ENCODE measurements at places on chromosomes 12 and 14. TPM values are rescaled to one million over a fixed set of nuclear protein-coding genes. Genes with fewer than 3 reads are reported as not detected.

DNA sequence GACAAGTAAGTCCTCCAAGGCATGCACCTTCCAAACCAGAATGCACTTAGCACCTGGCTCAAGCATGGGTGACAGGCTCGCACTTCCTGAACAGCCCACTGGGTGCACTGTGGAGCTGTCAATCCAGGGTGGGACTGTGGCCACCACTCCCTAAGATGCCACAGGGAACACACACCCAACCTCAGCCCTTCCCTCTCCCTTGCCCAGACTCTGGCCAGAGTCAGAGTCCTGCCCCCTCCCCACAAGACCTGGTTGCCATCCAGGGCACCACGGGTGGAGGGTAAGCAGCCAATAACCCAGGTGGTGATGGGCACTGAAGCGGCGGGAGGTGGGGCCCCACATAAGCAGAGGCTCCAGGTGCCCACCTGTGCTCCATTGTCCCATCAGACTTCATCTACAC is 160.6 kb downstream of the MYRFL start:
- no peaks in the 10 kb centered on the region for H3K4me1 ChIP-seq
- DNase-seq = no peak
- H3K36me3 ChIP-seq = no peaks in the 10 kb centered on the region
- H3K27me3 ChIP-seq = no peaks in the 10 kb centered on the region

DNA sequence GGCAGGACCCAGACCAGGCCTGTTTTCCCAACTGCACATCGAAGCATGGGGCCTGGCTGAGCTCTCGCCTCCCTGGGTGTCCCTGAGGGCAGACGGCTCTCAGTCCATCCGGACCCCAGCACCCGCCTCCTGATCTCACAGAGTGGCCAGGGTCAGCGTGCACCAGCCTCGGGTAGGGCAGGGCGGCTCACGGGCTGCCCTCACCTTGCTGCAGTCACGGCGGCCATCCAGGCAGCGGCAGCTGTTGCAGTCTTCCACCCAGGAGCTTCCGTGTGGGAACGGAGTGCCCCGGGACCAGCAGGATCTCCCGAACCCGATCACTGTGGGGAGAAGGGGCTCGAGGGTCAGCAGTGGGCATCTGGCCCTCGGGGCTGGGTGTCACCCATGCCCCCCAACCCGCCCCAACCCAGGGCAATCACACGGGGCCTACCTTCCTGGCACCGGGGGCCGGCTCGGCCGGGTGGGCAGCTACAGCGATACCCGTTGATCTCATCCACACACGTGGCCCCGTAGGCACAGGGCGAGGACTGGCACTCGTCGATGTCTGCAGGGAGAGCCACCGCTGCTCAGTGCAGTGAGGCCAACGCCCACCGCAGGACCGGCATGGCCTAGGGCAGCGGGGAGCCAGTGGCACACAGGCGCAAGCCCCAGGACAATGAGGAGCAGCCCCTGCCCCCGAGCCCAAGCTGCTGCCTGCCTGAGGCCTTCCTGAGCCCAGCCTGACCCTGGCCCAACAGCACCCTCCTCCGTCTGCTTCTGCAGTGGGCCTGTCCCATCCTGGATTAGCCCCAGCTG is 22.2 kb downstream of the JAG2 start:
- H3K36me3 ChIP-seq = no peaks in the 10 kb centered on the region
- no peaks in the 10 kb centered on the region for H3K4me1 ChIP-seq
- no peaks in the 10 kb centered on the region for H3K27me3 ChIP-seq
- no peak overlapping the region for H3K4me3 ChIP-seq
- DNase-seq = no peak

DNA sequence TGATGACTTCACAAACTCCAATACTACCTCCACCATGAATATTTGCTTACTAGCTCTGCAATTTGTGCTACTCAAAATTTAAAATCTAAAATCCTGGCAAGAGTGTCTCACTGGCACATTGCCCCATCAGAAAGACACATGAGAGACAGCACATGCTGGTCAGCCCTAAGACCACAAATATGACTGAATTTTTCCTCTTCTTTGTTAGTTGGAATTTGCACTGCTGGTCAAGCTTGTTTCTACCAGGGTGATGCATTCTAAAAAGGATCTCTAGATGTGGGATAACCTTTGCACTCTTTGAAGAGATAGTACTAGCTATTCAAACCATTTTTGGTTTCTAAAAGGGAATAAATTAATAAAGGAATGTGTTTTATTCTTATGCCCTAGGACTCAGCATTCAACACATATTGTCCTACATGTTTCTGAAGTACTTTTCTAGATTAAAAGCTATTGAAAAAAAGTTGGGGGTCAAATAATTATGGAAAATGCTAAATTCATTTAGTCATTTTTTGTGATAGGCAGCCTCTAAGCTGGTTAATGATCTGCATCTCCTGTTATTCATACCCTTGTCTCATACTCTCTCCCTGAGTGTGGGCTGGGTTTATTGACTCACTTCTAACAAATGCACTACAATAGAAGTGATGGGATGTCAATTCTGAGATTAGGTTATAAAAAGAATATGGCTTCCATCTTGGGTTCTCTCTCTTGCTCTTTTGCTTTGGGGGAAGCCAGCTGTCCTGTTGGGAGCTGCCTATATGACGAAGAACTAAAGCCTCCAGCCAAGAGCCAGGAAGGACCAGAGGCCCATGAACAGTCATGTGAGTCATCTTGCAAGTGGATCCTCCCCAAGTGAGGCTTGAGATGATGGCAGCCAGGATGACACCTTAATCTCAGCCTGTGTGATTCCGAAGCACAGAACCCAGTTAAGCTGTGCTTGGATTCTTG is 211.5 kb upstream of the CRY1 start:
- H3K36me3 ChIP-seq = no peaks in the 10 kb centered on the region
- DNase-seq = no peak
- no peaks in the 10 kb centered on the region for H3K27me3 ChIP-seq
- H3K27ac ChIP-seq = no peak overlapping the region

DNA sequence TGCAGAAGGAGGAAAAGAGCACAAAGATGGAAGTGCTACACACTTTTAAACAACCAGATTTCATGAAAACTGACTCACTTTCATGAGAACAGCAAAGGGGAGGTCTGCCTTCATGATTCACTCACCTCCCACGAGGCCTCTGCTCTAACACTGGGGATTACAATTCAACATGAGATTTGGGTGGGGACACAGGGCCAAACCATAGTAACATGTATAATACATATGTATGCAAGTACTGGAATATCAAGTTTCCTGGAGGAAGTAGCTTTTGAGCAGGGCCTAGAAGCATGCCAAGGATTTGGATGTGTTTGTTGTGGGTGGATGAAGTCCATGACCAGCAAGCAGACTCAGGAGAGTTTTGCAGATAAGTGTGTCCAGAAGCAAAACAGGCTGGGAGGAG is 409.0 kb downstream of the RGS6 start:
- no peak overlapping the region for H3K27ac ChIP-seq
- peaks cover 3% of the 10 kb centered on the region for H3K27me3 ChIP-seq
- no peak overlapping the region for H3K4me3 ChIP-seq
- no peaks in the 10 kb centered on the region for H3K36me3 ChIP-seq
- DNase-seq = no peak
- H3K4me1 ChIP-seq = no peaks in the 10 kb centered on the region

- H3K27ac ChIP-seq = no peak overlapping the region
- peak overlapping the region; percentile 83 for H3K4me3 ChIP-seq
- peaks cover 5% of the 10 kb centered on the region for H3K36me3 ChIP-seq
- peaks cover 37% of the 10 kb centered on the region for H3K4me1 ChIP-seq
- H3K27me3 ChIP-seq = no peaks in the 10 kb centered on the region
- DNase-seq = no peak
Observed at GRCh38 chr12:121295746-121296617, 527 bp downstream of the CAMKK2 start.

DNA sequence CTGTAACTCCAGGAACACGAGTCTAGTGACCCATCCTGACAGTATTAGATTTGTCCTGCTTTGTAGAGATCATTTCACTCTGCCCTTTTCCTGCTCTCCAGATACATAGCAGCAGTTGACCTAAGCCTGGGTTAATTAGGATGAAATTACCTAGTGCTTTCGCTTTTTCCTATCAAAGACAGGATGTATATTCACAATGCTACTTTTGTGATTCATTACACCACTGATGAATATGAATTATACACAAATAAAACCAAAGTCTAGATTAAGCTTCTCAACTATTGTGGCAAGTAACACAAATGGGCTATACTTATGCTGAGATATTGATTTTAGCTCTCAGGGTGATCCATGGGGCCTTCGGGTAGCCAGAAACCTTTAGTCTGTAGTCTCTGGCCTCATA is 17.9 kb downstream of the CERS5 start:
- peaks cover 9% of the 10 kb centered on the region for H3K36me3 ChIP-seq
- no peak overlapping the region for H3K27ac ChIP-seq
- no peaks in the 10 kb centered on the region for H3K27me3 ChIP-seq
- DNase-seq = no peak
- H3K4me1 ChIP-seq = no peaks in the 10 kb centered on the region
- H3K4me3 ChIP-seq = no peak overlapping the region

DNA sequence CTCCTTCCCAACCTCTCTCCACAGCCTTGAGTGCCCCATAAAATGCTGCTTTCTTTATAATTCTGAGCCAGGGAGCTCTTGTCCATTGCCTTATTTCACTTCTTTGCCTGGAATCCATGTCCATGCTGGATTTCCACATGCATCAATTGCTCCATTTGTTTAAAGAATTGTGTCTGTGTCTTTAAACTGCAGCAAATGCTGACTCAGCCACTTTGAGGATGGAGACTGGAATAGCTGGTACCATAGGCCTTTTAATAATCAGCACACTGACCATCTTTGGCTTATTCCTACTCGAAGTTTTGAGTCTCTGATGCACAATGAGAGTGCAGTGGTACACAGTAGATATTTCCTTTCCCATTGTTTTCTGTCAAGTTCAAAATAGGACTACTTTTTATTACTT is 318.8 kb downstream of the LRIG3 start:
- no peaks in the 10 kb centered on the region for H3K36me3 ChIP-seq
- no peak overlapping the region for H3K4me3 ChIP-seq
- H3K27me3 ChIP-seq = no peaks in the 10 kb centered on the region
- H3K27ac ChIP-seq = no peak overlapping the region
- no peak for DNase-seq

Gene HOXC13
- total RNA-seq = not detected

GRCh38 chr12:62379026-62379722 is 87.5 kb upstream of the MON2 start:
- no peaks in the 10 kb centered on the region for H3K27me3 ChIP-seq
- H3K4me1 ChIP-seq = no peaks in the 10 kb centered on the region
- DNase-seq = no peak
- H3K27ac ChIP-seq = no peak overlapping the region
- peaks cover 33% of the 10 kb centered on the region for H3K36me3 ChIP-seq
- no peak overlapping the region for H3K4me3 ChIP-seq

- DNase-seq = no peak
- peak overlapping the region; percentile 98 for H3K27ac ChIP-seq
Observed at GRCh38 chr14:24213866-24214662, 776 bp upstream of the CHMP4A start.

DNA sequence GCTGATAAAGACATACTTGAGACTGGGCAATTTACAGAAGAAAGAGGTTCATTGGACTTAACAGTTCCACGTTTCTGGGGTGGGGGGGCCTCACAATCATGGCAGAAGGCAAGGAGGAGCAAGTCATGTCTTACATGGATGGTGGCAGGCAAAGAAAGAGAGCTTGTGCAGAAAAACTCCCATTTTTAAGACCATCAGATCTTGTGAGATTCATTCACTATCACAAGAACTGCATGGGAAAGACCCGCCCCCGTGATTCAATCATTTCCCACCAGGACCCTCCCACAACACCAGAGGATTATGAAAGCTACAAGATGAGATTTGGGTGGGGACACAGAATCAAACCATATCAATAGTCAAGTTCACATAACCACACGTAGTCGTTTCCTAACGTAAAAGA is 85.5 kb downstream of the USP15 start:
- peaks cover 3% of the 10 kb centered on the region for H3K4me1 ChIP-seq
- DNase-seq = no peak
- H3K27me3 ChIP-seq = no peaks in the 10 kb centered on the region
- H3K4me3 ChIP-seq = no peak overlapping the region
- H3K27ac ChIP-seq = no peak overlapping the region
- H3K36me3 ChIP-seq = peaks cover 37% of the 10 kb centered on the region

Gene JAG2
- 1.3 TPM for total RNA-seq

Gene LALBA
- not detected for total RNA-seq

DNA sequence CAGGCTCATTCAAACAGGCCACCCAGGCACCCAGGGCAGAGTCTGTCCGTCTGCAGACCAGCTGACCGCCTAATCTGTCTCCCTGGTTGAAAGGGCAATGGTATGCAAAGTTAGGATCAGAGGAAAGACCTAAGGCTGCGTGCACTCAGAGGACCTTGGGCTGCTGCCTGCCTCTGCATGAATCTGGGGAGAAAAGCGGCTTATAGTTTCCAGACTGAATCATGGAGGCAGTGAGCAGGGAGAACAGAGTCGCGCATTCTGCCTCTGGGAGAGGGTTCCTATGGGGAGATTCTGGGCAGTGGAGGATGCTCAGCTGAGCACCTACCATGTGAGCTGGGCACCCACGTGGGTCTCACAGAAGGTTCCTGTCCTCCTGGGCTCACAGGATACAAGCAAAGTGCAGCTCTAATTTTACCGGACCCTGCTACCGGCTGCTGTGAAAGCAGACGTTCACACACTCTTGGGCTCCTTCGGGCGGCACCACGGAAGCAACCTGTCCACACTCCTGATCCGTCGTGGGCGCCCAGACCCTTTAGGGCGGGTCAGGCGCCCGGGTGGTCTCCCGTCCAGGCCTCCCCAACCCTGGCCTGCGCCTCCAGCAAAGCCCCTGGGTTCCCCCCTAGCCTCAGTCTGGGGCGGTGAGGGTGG is 772 bp downstream of the SCARB1 start:
- DNase-seq = no peak
- H3K4me3 ChIP-seq = peak overlapping the region; percentile 51
- peaks cover 18% of the 10 kb centered on the region for H3K4me1 ChIP-seq
- H3K36me3 ChIP-seq = no peaks in the 10 kb centered on the region
- H3K27ac ChIP-seq = no peak overlapping the region
- no peaks in the 10 kb centered on the region for H3K27me3 ChIP-seq

DNA sequence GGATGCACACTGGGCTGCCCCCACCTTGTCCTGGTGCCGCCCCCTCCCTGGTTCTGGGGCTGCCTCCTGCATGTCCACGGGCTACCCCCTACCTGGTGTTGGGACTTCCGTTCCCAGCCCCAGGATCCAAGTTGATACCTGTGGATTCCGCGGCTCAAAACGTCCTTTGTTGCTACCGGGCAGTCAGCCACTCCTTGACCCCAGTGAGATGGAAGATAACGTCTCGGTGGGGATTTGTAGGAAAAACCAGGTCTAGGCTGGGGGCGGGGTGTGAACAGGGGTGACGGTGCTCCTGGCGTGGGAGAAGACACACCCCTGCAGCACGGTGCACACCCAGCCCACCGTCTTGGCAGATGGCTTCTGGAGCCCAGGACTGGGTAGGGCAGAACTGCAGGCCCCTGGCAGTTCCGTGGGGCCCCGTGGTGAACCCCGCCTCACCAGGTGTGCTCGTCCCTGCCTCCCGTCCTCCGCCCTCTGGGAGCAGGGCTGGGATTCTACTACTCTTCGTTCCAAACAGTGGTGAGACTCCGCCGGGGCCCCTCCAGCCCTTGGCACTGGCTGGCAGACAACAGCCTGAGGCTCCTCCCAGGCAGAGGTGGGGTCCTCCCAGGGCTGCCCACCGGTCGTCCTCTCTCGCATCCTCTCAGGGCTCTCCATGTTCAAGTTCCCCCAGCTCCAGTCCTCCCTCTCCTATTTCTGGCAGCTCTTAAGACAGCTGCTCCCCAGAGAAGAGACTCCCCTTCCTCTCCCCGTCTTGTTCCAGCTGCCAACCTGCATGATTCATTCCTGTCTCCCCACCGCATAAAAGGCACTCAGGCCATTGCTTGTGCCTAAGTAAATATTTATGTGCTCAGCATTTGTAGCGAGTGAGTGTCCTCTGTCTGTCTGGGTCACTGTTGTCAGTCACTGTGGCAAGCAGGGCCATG is 75.5 kb downstream of the FBXL14 start:
- no peak for DNase-seq
- no peak overlapping the region for H3K4me3 ChIP-seq
- H3K4me1 ChIP-seq = no peaks in the 10 kb centered on the region
- H3K27me3 ChIP-seq = peaks cover 12% of the 10 kb centered on the region
- H3K36me3 ChIP-seq = no peaks in the 10 kb centered on the region

All from CD4-positive, alpha-beta T cell (primary cell).